ENCODE measurements at places on chromosomes 5 and 9.
A peak's percentile ranks its signal among the peaks of the same experiment; 100 is the strongest.

GRCh38 chr9:99052815-99053715, 51.8 kb upstream of the TGFBR1 start:
- DNase-seq = no peak

DNA sequence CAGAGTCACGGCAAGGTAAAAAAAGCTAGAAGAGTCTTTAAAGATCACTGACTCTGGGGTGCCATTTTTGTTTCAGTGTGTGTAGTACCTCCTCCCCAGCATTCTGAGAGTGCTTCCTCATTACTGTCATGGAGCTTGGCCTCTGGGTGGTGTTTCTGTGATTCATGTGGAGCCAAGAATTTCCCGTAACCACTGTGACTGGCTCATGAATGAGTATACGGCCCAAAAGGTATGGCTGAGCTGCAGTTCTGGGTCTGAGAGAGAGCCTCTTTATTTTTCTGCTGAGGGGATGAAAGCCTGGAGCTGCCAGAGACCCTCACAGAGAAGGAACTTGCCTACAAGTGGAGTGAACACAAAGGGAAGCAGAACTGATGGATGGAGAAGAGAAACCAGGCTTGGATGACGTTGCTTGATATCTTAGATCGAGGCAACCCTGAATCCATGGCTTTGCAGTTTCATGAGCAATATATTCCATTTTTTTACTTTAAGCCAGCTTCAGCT, 85.6 kb downstream of the PTTG1 start:
- DNase-seq = peak; percentile 52

- peak; percentile 99 for DNase-seq
Measured at GRCh38 chr9:125143377-125144090, at the start of gene SCAI. Gene SCAI, minus strand, starts transcription at chr9:125143528. Its CDS starts 91 bp downstream, at chr9:125143437.

- no peak for DNase-seq
Measured at GRCh38 chr9:76573408-76573807, 114.4 kb downstream of the GCNT1 start.
